ENCODE measurements at places on chromosomes 12 and 14.

GRCh38 chr12:101566318-101566717 lies 28.5 kb upstream of the MYBPC1 start:
- no peak for DNase-seq

- peak; percentile 48 for DNase-seq
Observed at GRCh38 chr14:74347795-74348100, 523 bp upstream of the VRTN start.

DNA sequence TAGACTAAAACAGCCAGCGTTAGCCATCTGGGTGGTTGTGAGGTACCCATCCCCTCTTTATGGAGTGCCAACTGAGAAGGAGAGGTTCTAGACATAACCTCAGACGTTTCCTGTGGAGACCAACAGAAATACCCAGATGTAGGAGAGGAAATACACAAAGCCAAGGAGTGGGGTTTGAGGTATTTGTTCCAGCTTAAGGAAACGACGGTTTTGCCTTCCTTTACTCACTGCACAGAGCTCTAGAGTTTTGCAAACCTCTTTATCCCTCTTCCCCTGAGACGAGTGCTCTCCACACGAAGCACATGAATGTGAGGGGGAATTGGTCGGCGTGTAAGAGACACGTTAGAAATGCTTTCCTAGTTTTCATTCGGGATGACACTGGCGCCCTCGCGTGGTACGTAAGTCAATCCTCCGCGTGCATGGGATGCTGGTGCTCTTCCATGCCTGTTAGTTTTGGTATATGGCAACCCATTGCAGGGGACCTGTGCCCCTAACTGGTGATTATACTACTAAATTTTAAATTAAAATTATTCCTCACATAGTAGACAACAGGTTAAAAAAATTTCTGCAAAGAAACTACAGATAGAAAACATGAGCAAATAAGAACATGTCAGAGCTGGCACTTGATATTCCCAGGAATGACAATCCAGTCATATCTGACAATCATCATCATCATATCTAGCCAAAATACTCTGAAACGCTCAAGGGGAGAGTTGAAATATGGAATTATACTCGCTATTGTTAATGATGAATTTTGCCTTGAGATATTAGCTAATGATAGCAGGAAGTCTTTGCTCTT lies 121.7 kb downstream of the PPM1H start:
- DNase-seq, result peak; percentile 72

- no peak for DNase-seq
Observed at GRCh38 chr12:9756706-9757105, 4.0 kb downstream of the CD69 start.

GRCh38 chr12:54040148-54040494 lies 7.3 kb downstream of the HOXC5 start:
- DNase-seq, result no peak

- no peak for DNase-seq
Observed at GRCh38 chr12:15534322-15534721, 212.0 kb downstream of the PTPRO start.

GRCh38 chr14:22305607-22306006 lies 283.4 kb downstream of the DAD1 start:
- DNase-seq, result no peak

DNA sequence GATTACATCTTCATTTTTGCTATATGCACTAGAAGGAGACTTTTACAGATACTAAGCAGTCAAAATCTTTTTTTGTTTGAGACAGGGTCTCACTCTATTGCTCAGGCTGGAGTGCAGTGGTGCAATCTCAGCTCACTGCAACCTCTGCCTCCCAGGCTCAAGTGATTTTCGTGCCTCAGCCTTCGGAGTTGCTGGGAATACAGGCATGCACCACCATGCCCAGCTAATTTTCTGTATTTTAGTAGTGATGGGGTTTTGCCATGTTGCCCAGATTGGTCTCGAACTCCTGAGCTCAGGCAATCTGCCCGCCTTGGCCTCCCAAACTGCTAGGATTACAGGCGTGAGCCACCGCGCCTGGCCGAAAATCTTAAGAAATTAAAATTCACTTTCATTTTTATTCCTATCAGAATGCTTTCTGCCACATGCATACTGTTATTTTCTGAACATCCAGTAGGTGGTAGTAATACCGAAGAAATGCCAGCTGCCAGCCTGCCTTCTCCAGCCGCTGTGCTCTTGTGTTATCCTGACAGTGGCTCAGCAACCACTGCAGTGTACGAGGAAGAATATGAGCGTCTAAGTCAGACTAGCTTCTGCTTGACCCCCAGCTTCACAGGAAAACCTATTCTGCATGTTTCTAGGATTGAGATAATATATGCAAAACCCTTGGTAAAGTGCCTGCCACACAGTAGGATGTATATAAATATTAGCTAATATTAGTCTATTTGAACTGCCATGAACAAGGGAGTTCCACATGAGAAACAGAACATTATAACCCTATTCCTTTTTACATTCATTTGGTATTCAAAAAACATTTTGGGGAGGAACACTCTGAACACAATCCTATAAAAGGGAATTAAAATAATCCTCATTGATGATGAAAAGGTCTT lies 54.2 kb downstream of the RPAP3 start:
- DNase-seq, result peak; percentile 65

DNA sequence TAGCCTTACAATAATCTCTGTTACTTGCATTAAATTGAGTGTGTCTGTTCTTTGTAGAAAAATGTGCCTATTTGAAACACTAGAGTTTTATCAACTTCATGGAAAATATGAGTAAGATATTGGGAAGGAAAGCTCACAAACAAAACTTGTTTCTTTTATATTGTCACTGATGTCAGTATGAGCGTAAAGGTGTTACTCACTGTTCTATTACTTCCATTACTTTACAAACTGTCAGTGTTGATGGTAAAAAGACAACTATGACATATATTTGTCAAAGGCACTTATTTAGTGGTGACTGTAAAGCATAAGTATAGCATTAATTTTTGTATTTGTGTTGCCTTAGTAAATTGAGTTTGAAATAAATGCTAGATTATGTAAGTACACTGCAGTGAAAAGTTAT lies 193.7 kb upstream of the FLRT2 start:
- no peak for DNase-seq

- DNase-seq, result peak; percentile 9
Observed at GRCh38 chr14:55715889-55716288, 135.9 kb downstream of the KTN1 start.

DNA sequence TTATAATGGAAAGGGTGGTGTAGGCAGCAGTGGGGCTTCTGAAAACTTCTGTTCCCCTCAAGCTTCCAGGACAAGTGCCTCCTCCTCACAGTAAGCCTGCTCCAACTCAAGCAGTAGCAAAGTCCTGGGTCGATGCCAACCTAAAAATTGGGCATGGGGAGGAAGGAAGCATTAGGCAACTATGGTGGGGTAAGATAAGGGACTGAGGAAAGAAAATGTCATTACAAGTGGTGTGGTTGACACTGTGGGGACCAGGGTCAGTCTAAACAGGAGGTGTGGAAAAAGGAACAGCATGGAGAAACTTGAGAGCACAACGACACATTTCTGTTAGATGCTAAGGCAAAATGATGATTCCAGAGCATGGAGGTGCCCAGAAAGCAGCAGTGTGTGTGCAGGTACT lies 34.9 kb downstream of the WIF1 start:
- DNase-seq, result no peak

Measured in epithelial cell of esophagus (primary cell).